NCI-H2081 treated with DMSO at 0.1 percent for 48 hours (cell line): ENCODE measurements at places on chromosomes 3 and 15.

DNA sequence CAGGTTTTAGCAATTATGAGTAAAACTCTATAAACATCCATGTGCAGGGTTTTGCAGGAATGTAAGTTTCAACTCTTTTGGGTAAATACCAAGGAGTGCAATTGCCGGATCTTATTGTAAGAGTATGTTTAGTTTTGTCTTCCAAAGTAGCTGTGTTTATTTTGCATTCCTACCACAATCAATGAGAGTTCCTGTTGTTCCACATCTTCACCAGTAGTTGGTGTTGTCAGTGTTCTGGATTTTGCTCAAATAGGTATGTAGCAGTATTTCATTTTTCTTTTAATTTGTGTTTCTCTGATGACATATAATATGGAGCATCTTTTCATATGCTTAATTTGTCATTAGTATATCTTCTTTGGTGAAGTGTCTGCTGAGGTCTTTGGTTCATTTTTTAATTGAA, 185.1 kb upstream of the GALNT15 start:
- DNase-seq: no peak

DNA sequence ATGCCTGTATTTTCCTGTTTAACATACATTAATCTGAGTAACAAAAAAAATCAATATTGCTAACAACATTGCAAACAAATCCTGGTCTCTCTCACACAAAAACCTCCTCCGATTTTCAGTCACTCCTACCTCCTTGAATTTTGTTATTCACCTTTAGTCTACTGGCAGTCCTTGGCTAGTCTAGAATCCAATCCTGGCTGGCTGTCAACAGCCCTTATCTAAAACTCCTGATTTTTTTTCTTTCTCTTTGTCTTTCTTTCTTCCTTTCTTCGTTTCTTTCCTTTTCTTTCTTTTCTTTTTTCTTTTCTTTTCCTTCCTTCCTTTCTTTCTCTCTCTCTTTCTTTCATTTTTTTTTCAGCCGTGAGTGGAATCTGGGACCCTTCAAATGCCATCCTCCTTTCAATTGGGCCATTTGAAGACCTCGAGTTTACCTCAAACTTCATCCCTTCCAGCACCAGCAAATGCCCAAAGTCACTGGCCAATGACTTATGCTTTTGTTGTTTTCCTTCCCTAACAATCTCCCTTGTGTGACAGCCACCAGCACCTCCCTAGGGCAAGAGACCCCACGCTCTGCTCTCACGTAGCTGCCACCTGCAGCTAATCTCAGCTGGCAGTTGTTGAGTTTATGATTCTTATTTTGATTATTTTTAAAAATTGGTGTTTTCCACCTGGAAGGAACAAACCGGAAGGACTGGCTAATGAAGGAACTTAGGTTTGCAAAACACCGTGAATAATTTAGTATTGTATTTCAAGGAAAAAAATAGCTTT, 6.8 kb upstream of the ONECUT1 start:
- no peak for DNase-seq

DNA sequence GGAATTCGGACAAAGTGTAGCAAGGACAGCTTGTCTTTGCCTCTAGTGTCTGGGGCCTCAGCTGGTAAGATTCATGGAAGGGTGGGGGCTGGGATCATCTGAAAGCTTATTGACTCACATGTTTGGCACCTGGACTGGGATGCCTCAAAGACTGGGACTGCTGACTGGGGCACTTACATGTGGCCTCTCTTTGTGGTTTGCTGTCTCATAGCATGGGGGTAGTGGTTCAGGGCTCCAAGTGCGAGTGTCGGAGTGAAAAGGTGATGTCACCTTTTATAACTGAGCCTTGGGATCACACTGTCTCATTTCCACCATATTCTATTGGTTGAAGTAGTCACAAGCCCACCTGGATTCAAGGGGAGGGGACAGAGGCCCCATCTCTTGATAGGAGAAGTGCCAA, 6.8 kb downstream of the MFSD1 start:
- DNase-seq: no peak

DNA sequence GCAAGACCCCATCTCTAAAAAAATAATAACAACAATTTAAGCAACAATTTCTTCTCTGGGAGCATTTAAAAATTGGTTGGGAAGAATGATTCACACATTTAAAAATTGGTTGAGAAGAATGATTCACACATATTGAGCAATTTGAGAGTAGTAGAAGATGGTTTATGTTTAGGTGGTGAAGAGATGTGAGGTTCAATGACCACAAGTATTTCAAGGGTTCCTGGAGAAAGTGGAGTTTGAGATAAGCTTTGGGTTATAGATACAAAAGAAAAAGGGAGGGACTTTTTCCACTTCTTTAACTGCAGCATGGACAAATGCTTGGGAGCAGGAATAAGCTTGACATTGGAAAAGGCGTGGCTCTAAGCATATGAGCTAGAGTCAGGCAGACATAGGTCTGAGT, 145.7 kb upstream of the NPHP3 start:
- DNase-seq: no peak

DNA sequence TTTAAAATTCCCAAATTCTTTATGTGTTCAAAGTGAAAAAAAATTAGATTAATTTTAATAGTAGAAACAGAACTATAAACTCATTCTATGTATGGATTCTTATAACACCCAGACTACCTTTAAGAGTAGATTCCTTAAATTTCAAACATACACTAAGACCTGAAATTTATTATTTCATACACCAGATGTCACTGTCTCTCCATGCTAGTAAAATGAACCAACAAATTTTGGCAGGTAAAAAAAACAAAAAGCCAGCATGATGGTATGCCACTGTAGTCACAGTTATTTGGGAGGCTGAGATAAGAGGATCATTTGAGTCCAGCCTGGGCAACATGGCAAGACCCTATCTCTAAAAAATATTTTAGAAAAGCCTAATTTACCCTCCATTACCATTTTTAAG, 461.3 kb upstream of the NAALADL2 start:
- DNase-seq: peak; percentile 43

- no peak for DNase-seq
Observed at GRCh38 chr15:79641841-79642240, 209.7 kb downstream of the MINAR1 start.

- DNase-seq: no peak
Observed at GRCh38 chr3:46574243-46574646, 8.1 kb upstream of the LRRC2 start.
